GDM1 (cell line): ENCODE measurements at places on chromosomes 12 and 14.

DNA sequence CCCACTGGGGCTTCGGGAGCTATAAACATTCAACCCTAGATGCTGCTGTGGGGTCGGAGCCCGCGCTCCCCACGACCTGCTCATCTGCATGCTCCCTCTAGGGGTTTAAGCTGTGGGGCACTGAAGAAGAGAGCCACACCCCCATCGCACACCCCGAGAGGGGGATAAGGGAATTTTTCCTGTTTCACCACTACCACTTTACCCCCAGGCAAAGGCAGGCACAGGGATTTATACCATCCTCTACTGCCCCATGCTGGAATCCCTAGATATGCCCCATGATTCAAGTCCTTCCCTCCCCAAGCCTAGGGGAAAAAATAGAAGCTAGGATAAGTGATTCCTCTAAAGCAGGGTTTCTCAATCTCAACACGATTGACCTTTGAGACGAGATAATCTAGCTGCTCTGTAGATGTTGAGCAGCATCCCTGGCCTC is 59.9 kb upstream of the CCDC60 start:
- no peak for DNase-seq

GRCh38 chr14:53874704-53875103 is 81.9 kb downstream of the BMP4 start:
- DNase-seq: no peak

DNA sequence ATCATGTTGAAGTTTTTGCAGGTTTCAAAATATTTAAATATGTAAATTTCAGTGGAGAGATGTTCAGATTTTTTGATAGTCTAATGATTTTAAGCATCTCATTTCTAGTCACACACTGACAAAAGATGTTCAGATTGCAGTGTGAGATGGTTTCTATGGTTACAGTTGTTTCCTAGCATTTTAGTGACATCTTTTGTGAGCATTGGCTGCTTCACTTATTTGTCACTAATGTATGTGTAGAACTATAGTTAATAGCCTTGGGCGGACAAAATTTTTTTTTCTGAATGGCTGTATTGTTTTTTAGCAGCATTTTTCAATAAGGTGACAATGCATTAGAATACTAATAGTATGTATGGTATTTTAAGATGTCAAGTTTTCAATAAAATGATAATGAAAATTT is 315.6 kb upstream of the PRKD1 start:
- DNase-seq: no peak

DNA sequence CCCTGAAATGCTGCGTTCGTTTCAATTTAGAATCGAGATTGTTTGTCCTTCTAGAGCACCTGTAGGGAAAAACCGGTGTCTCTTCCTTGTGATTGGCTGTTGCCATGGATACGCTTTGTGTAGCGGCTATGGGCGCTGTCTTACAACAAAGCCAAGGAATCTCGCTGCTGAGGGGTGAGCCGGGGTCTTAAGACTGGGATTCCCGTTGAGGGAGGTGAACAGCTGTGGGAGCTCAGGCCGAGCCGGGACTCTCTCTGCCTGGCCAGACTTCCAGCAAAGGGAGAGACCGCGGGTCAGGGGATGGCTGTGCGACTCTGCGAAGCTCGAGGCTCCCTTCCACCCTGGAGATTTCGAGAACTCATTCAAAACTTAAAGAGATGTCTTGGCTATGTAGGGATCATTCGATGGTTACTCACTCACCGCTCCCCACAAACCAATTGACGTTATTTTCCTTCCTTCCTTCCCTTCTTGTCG is at the start of the genes LRRIQ1 and TSPAN19:
Gene LRRIQ1 (plus strand): TSS at position 118 of the 474 bp plus-strand sequence. CDS start 1,826 bp downstream, outside the sequence.
Gene TSPAN19 (minus strand): TSS at position 44 of the 474 bp plus-strand sequence. CDS start 6,331 bp downstream, outside the sequence.
- no peak for DNase-seq

DNA sequence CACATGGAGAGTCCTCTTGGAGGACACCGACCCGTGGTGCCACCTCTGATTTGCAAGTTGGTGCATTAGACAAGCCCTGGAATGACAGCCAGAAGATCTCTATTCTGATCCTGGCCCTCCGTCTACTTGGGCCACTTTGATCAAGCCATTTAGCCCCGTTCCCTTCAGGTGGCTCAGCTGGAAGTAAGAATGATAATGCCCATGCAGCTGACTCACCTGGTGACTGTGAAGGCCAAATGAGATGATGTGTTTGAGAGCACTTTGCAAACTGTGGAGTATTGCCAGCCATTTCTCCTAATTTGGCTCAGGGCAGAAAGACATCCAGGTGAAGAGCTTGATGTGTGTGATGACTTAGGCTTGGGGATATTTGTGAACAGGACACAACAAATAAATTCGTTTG is 165.9 kb downstream of the ETV6 start:
- DNase-seq: no peak
